ENCODE measurements at places on chromosomes 1 and 21. TPM values are rescaled to one million over a fixed set of nuclear protein-coding genes. Genes with fewer than 3 reads are reported as not detected.

DNA sequence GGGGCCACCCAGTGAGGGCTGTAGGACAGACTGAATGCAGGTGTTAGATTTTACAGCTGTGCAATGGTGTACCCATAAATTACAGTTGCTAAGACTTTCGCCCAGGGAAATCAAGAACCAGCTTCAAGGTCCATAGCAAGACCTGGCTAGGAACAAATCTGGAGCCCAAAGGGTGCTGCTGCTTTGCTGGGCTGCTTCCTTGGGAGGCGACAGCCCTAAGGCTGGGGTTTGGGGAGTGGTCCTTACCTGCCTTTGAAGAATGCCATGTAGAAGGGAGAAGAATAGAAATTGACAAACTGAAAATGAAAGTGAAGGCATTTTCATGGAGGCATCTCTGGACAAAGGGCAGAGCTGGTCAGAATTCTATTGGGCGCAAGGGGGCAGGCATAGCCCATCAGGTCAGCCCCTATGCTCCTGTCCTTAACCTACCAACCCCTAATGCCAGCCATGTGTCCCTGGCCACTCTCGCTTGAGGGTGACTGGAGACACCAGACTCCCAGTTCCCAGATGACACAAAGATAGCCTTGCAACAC, 7.6 kb upstream of the ARHGEF19 start:
- H3K4me1 ChIP-seq: peaks cover 23% of the 10 kb centered on the region
- H3K4me3 ChIP-seq: no peak overlapping the region
- no peak for DNase-seq
- H3K27ac ChIP-seq: no peak overlapping the region
- H3K36me3 ChIP-seq: no peaks in the 10 kb centered on the region
- H3K27me3 ChIP-seq: no peaks in the 10 kb centered on the region

GRCh38 chr1:242718967-242719366, 194.5 kb upstream of the PLD5 start:
- no peaks in the 10 kb centered on the region for H3K36me3 ChIP-seq
- no peaks in the 10 kb centered on the region for H3K4me1 ChIP-seq
- no peak for DNase-seq
- H3K4me3 ChIP-seq: no peak overlapping the region

GRCh38 chr1:46806196-46807020, 7.6 kb downstream of the CYP4B1 start:
- H3K27me3 ChIP-seq: no peaks in the 10 kb centered on the region
- no peaks in the 10 kb centered on the region for H3K36me3 ChIP-seq
- H3K4me3 ChIP-seq: no peak overlapping the region
- no peak for DNase-seq
- H3K27ac ChIP-seq: no peak overlapping the region
- peaks cover 8% of the 10 kb centered on the region for H3K4me1 ChIP-seq

DNA sequence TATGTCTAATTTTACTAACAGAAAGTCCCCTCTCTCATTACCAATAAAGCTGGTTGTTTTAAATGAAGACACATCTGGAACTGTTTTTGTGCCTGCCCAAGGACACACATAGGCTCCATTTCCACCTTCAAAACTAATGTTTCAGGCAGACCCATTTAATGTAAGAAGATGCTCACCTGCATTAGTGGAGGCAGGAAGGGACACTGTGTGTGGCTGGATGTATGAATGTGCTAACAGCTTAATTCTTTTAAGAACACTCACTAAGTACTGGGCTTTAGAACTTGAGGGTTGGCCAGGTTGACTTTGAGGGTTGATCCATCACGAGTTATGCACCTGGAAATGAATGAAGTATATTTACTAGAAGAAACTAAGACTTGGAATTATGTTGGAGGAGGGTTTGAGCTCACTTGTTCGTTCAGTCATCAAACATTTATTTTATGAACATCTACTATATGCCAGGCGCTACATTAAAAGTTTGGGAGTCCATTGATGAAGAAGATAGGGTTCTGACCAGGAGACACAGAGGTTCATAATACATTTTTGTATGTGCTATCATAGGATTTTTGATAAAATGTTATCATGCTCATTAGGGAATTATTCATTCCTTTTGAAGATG, 5.4 kb downstream of the JUN start:
- no peak overlapping the region for H3K4me3 ChIP-seq
- peaks cover 8% of the 10 kb centered on the region for H3K36me3 ChIP-seq
- DNase-seq: no peak
- H3K4me1 ChIP-seq: peaks cover 9% of the 10 kb centered on the region

- H3K27me3 ChIP-seq: no peaks in the 10 kb centered on the region
- no peak overlapping the region for H3K4me3 ChIP-seq
- H3K27ac ChIP-seq: no peak overlapping the region
- no peaks in the 10 kb centered on the region for H3K4me1 ChIP-seq
- no peaks in the 10 kb centered on the region for H3K36me3 ChIP-seq
Measured at GRCh38 chr1:56837244-56837939, 17.2 kb upstream of the C8A start.

- no peaks in the 10 kb centered on the region for H3K36me3 ChIP-seq
- H3K4me1 ChIP-seq: no peaks in the 10 kb centered on the region
- no peak overlapping the region for H3K27ac ChIP-seq
- H3K4me3 ChIP-seq: no peak overlapping the region
Measured at GRCh38 chr21:14581902-14582457, 35.9 kb upstream of the SAMSN1 start.

- H3K4me1 ChIP-seq: no peaks in the 10 kb centered on the region
- H3K36me3 ChIP-seq: no peaks in the 10 kb centered on the region
- H3K27me3 ChIP-seq: no peaks in the 10 kb centered on the region
- H3K4me3 ChIP-seq: no peak overlapping the region
- DNase-seq: peak; percentile 18
Measured at GRCh38 chr1:229370601-229371021, 27.8 kb upstream of the CCSAP start.

DNA sequence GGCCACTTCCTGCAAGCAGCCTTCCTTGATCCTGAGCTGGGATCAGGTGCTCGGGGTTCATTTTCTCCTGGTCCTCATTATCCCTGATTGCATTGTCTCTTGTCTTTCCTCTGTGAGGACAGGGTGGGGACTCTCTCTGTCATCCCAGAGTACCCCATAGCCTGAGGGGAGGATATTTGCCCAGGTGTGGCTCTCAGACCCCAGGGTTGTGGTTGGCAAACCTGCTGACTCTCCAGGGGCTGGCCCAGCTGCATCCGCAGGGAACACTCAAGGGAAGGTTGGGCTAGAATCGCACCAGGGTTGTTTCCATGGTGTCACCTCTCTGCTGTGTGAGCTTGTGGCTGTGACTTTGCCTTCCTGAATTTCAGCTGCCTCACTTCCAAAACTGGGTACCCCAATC, 276.8 kb upstream of the C1orf174 start:
- peaks cover 4% of the 10 kb centered on the region for H3K27me3 ChIP-seq
- H3K4me3 ChIP-seq: no peak overlapping the region
- DNase-seq: no peak
- H3K27ac ChIP-seq: no peak overlapping the region

GRCh38 chr1:41810446-41810845, 108.3 kb downstream of the HIVEP3 start:
- no peak overlapping the region for H3K27ac ChIP-seq
- no peaks in the 10 kb centered on the region for H3K36me3 ChIP-seq
- no peaks in the 10 kb centered on the region for H3K27me3 ChIP-seq
- H3K4me3 ChIP-seq: no peak overlapping the region

GRCh38 chr1:208950206-208950605, 633.3 kb upstream of the CAMK1G start:
- no peaks in the 10 kb centered on the region for H3K4me1 ChIP-seq
- H3K36me3 ChIP-seq: no peaks in the 10 kb centered on the region
- H3K4me3 ChIP-seq: no peak overlapping the region
- H3K27ac ChIP-seq: no peak overlapping the region

DNA sequence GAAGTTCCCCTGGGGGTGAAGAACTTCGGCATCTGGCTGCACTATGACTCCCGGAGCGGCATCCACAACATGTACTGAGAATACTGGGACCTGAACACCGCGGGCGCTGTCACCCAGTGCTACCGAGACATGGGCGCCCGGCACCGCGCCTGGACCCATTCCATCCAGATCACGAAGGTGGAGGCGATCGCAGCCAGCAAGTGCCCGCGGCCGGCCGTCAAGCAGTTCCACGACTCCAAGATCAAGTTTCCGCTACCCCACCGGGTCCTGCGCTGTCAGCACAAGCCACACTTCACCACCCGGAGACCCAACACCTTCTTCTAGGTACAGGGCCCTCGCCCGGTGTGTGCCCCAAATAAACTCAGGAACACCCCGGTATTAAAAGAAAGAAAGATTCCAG, 22.0 kb upstream of the SLC9A1 start:
- H3K4me3 ChIP-seq: no peak overlapping the region
- H3K27ac ChIP-seq: no peak overlapping the region
- no peak for DNase-seq
- H3K4me1 ChIP-seq: no peaks in the 10 kb centered on the region
- no peaks in the 10 kb centered on the region for H3K27me3 ChIP-seq

GRCh38 chr1:1599935-1600860, at the start of gene FNDC10:
Gene FNDC10, minus strand, starts transcription at chr1:1600135. Its CDS starts 120 bp downstream, at chr1:1600015.
- no peaks in the 10 kb centered on the region for H3K36me3 ChIP-seq
- H3K27ac ChIP-seq: no peak within 1 kb of the TSS
- no peak for DNase-seq
- H3K4me1 ChIP-seq: peaks cover 35% of the 10 kb centered on the region
- H3K4me3 ChIP-seq: peak within 1 kb of the TSS; percentile 57

DNA sequence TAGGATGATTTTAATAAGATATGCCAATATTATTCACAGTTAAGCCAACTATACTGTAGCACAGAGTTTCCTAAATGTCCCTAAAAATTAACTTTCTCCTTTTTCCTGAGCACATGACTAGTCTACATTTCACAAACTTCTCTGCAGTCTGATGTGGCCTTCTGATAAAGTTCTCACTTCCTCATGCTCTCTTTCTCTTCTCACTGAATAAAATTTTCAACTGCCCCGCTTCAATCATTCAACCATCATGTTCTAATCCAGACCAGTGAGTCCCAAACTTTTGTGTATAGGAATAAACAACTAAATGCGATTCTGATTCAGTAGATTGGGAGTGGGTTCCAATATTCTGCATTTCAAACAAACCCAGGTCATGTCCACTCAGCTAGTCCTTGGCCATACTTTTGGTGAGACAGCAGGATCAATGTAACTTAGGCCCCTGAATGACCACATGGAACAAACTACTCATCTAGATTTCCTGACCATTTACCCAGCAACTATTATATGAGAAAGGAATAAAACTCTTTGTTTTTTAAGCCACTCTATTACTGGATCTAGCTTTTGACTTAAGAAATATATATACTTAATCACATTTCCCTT, 20.1 kb downstream of the TUT4 start:
- H3K4me3 ChIP-seq: no peak overlapping the region
- no peak overlapping the region for H3K27ac ChIP-seq
- H3K27me3 ChIP-seq: no peaks in the 10 kb centered on the region
- peaks cover 6% of the 10 kb centered on the region for H3K4me1 ChIP-seq
- DNase-seq: no peak

DNA sequence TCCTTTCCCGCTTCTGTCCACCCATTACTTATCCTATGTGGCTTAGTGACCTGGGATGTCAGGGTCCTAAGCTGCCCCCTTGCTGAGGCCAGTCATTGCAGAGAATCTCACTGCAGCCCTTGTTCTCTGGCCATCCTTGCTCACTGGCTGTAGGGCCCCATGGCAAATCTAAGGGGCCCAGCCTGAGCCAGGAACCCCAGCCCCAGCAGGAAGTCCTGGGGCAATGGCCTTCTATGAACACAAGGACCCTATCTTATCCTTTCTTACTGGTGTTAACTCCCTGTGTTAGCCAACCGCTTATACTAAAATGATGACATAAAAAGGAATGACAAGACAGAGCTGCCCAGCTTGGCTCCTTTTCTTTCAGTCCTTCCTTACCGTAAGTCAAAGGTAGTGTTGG, 29.9 kb downstream of the DHCR24 start:
- H3K4me3 ChIP-seq: no peak overlapping the region
- no peak overlapping the region for H3K27ac ChIP-seq
- DNase-seq: peak; percentile 2
- peaks cover 83% of the 10 kb centered on the region for H3K36me3 ChIP-seq
- peaks cover 40% of the 10 kb centered on the region for H3K4me1 ChIP-seq

GRCh38 chr1:89624314-89624713, 8.6 kb upstream of the LRRC8C start:
- H3K36me3 ChIP-seq: no peaks in the 10 kb centered on the region
- no peak for DNase-seq
- H3K27ac ChIP-seq: no peak overlapping the region
- H3K4me1 ChIP-seq: no peaks in the 10 kb centered on the region

DNA sequence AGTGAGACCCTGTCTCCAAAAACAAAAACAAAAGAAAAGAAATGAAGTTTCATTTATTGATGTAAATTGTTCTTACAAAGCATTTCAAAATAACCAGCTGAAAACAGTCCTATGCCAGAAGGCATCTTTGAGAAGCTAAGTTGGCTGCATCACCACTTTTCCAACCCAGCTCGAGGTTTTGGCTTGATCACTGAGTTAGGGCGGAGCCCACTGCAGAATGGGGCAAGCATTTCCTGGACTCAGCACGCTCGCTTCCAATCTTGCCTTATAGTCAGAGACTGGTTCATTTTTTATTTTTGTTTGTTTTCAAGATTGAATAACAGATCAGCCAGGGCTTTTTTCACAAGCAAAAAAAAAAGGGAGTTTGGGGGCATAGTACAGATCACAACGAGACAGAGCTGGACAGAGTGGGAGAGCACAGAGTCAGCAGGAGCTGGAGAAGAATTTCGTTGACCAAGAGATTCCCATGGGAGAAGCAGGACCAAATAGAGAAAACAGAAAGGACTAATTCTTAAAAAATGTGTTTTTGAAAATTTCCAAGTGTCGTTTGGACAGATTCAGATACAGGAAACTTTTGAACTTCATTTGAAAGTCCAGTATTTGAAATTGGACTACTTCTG, 23.5 kb upstream of the COL6A1 start:
- no peaks in the 10 kb centered on the region for H3K27me3 ChIP-seq
- H3K4me3 ChIP-seq: no peak overlapping the region
- H3K36me3 ChIP-seq: no peaks in the 10 kb centered on the region
- no peak for DNase-seq

DNA sequence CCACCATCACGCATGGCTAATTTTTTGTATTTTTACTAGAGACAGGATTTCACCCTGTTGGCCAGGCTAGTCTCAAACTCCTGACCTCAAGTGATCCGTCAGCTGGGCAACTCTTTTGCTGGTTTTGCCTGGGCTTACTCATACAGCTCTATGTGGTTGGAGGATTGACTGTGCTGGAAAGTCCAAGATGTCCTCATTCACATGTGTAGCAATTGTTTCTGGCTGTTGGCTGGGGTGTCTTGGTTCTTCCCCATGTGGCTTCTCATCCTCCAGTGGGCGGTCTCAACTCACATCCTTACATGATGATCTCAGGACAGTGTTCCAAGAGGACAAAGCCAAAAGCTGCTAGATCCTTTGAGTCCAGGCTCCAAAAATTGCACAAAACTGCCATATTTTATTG, 53.3 kb downstream of the TEX35 start:
- H3K4me3 ChIP-seq: no peak overlapping the region
- no peaks in the 10 kb centered on the region for H3K4me1 ChIP-seq
- DNase-seq: no peak
- no peak overlapping the region for H3K27ac ChIP-seq
- H3K27me3 ChIP-seq: no peaks in the 10 kb centered on the region

GRCh38 chr1:100795646-100795985, 76.1 kb downstream of the VCAM1 start:
- H3K27me3 ChIP-seq: no peaks in the 10 kb centered on the region
- H3K4me3 ChIP-seq: no peak overlapping the region
- DNase-seq: no peak
- H3K27ac ChIP-seq: no peak overlapping the region

The CNKSR1 gene
- 19.3 TPM for total RNA-seq

The ZFP69B gene
- total RNA-seq: 2.0 TPM

The APH1A gene
- total RNA-seq: 25.8 TPM

The INAVA gene
- 67.4 TPM for total RNA-seq

The SPATA46 gene
- total RNA-seq: not detected

The KRTAP19-5 gene
- not detected for total RNA-seq

Measured in stomach (tissue), 19 donors.